Calu3 (cell line): ENCODE measurements at places on chromosomes 2 and 18. TPM values are rescaled to one million over a fixed set of nuclear protein-coding genes. Genes with fewer than 3 reads are reported as not detected.

The STARD6 gene
- total RNA-seq: not detected in 2 replicates

The IWS1 gene
- 47.6 and 48.9 TPM in 2 replicates for total RNA-seq

The FEV gene
- total RNA-seq: not detected in 2 replicates

The NEU2 gene
- total RNA-seq: not detected in 2 replicates

The PSD4 gene
- total RNA-seq: 58.7 and 64.5 TPM in 2 replicates

The ANKRD23 gene
- 6.5 and 7.5 TPM in 2 replicates for total RNA-seq

The QPCT gene
- total RNA-seq: 7.4 and 8.9 TPM in 2 replicates

The STK36 gene
- total RNA-seq: 42.4 and 50.6 TPM in 2 replicates

GRCh38 chr2:217195658-217196446 lies 336.0 kb upstream of the TNP1 start:
- H3K4me3 ChIP-seq: no peak overlapping the region
- H3K27me3 ChIP-seq: no peaks in the 10 kb centered on the region
- H3K4me1 ChIP-seq: no peaks in the 10 kb centered on the region
- no peak overlapping the region for H3K27ac ChIP-seq
- no peak for DNase-seq
- no peaks in the 10 kb centered on the region for H3K36me3 ChIP-seq

GRCh38 chr2:17800693-17801458 lies 15.4 kb upstream of the MSGN1 start:
- H3K4me3 ChIP-seq: no peak overlapping the region
- no peak overlapping the region for H3K27ac ChIP-seq
- H3K36me3 ChIP-seq: no peaks in the 10 kb centered on the region

DNA sequence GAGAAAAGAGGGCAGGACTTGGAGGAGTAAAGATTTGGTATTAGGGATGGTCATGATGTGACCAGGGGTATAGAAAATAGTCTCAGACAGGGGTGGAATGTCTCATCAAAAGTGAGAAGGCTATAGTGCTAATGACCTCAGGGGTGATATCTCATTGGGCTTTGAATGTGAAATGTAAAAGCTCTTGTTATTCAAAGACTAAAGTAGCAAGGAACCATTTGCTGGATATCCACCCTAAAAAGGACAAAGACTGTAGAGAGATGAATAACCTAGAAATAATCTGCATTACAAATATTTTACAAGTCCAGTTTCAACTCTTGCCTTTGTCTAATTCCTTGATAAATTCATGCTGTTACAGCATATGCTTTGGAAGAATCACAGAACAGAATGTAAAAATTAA lies 224.4 kb downstream of the ICOS start:
- no peak overlapping the region for H3K27ac ChIP-seq
- H3K36me3 ChIP-seq: no peaks in the 10 kb centered on the region
- no peak overlapping the region for H3K4me3 ChIP-seq
- H3K27me3 ChIP-seq: peaks cover 14% of the 10 kb centered on the region

DNA sequence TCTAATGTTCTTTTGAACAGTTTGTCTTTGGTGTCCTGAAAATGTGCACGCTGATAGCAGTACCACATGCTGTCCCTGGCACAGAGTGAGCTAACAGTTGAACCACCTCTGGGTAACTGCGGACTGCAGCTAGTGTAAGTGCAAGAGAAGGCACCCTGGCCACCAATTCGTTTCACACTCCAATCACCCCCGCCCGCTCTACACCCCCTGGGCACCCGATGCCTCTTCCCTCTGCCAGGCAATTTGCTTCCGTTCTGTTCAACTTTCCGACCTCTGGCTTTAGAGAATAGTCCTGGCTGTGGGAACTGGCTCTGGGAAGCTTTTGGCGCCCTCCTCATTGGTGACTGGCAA lies 1.4 kb downstream of the DOCK10 start:
- H3K27ac ChIP-seq: no peak overlapping the region
- H3K4me3 ChIP-seq: peak overlapping the region; percentile 79
- H3K4me1 ChIP-seq: peaks cover 17% of the 10 kb centered on the region
- H3K36me3 ChIP-seq: peaks cover 20% of the 10 kb centered on the region
- peaks cover 18% of the 10 kb centered on the region for H3K27me3 ChIP-seq
- peak; percentile 4 for DNase-seq

DNA sequence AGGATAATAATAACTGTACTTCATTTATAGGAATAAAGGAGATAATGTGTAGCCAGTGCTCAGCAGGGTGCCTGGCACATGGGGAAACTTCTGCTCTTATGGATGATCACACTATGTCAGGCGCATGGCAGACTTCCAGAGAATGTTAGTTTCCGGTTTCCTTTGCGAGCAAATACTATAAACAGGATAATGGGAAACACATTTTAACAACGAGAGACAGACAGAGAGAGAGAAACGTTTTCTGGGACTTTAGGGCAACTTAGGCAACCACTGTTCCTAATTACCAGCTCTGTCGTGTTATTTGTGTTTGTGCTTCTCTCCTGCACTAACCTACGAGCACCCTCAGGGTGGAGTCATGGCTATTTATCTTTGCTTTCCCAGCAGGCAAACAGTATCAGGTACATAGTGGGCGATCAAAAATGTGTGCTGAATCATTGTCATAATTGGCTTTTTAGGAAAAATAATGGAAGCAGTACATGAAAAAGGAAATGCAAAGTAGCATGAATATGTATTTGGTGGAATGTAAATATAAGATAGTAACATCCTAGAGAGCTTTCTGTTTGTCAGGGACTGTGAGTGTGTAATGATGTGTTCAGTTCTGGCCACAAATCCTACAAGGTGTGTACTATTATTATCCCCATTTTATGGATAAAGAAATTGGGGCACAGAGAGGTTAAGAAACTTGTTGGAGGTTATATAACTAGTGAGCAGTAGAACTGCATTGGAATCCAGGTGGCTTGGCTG lies 36.8 kb upstream of the IGFBP2 start:
- no peaks in the 10 kb centered on the region for H3K27me3 ChIP-seq
- H3K4me3 ChIP-seq: no peak overlapping the region
- no peaks in the 10 kb centered on the region for H3K36me3 ChIP-seq

DNA sequence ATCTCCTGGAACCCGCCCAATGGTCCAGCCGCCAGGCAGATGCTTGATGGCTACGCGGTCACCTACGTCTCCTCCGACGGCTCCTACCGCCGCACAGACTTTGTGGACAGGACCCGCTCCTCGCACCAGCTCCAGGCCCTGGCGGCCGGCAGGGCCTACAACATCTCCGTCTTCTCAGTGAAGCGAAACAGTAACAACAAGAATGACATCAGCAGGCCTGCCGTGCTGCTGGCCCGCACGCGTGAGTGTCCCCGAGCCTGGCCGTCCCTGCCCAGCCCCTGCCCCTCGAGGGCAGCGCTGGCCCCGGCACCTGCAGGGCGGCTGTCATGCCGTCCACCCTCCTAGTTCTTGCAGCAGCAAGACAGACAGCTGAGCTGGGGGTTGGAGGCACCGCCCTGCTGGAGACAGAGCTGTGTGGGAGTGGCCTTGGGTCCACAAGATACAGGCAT lies 36.7 kb downstream of the MTERF4 start:
- H3K36me3 ChIP-seq: peaks cover 16% of the 10 kb centered on the region
- no peaks in the 10 kb centered on the region for H3K4me1 ChIP-seq
- no peak overlapping the region for H3K4me3 ChIP-seq
- DNase-seq: no peak
- H3K27ac ChIP-seq: no peak overlapping the region
- peaks cover 13% of the 10 kb centered on the region for H3K27me3 ChIP-seq

DNA sequence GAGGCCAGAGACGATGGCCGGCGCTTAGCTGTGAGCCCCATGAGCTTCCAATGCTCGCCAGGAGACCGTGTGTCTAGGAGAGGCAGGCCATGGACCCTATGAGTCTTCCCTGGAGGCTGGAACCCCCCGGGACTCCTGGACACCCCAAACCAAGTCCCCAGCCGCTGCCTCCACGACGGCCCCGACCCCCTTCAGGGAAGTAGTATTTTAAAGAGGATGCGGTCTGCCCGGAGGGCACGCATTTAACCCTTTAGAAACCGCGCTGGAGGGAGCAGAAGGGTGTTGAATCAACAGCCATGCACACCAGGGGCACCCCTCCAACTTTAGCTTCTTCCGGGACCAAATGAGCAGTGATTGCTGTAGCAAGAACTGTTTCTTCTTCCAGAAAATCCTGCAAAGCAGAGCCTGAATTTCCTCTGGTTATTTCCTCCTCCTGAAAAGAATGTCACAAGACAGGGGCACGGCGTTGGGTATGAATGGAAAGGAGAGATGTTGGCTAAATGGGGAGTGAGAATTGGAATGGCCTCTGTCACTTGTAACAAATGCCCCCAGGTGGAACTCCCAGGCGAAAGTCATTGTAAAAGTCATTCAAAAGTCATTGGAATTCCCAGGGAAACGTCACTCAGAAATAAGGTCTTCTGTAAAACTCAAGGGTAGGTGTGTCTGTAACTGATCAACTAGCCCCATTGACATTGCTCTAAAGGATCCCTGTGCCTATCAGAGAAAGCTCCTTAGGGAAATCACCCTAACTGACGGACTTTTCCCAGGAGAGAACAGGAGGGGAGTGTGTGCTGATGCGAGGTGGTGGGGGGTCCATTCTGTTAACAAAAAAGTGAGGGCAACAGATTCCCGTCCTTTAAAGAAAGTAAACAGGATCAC lies 5.8 kb upstream of the GBX2 start:
- H3K36me3 ChIP-seq: peaks cover 21% of the 10 kb centered on the region
- DNase-seq: no peak
- no peak overlapping the region for H3K27ac ChIP-seq
- no peak overlapping the region for H3K4me3 ChIP-seq

- H3K27ac ChIP-seq: no peak overlapping the region
- peaks cover 27% of the 10 kb centered on the region for H3K36me3 ChIP-seq
- H3K4me3 ChIP-seq: peak overlapping the region; percentile 61
- peaks cover 40% of the 10 kb centered on the region for H3K4me1 ChIP-seq
- H3K27me3 ChIP-seq: no peaks in the 10 kb centered on the region
Measured at GRCh38 chr2:218892693-218893348, 12.2 kb downstream of the WNT10A start.

GRCh38 chr2:239499726-239500573 lies 99.1 kb upstream of the HDAC4 start:
- H3K4me1 ChIP-seq: no peaks in the 10 kb centered on the region
- peaks cover 69% of the 10 kb centered on the region for H3K27me3 ChIP-seq
- no peak overlapping the region for H3K27ac ChIP-seq
- peaks cover 5% of the 10 kb centered on the region for H3K36me3 ChIP-seq
- no peak overlapping the region for H3K4me3 ChIP-seq

DNA sequence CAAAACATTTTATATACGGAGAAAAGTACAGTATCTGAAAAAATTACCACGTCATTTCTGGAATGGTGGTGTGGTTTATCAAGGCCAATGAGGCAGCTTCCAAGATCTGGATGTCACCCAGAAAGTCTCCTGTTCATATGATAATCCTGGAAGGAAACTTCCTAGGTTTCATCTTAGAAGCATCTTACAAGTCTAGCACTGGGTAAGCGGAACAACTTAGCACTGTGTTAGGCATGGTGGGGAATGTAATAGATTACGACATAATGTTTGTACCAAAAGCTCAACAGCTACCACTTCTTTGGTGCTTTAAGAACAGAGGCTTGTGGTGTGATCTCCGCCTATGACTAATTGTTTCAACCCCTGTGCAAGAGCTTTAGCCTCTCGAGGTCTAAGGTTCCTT lies 63.1 kb upstream of the LYPD1 start:
- no peaks in the 10 kb centered on the region for H3K4me1 ChIP-seq
- H3K27me3 ChIP-seq: peaks cover 8% of the 10 kb centered on the region

DNA sequence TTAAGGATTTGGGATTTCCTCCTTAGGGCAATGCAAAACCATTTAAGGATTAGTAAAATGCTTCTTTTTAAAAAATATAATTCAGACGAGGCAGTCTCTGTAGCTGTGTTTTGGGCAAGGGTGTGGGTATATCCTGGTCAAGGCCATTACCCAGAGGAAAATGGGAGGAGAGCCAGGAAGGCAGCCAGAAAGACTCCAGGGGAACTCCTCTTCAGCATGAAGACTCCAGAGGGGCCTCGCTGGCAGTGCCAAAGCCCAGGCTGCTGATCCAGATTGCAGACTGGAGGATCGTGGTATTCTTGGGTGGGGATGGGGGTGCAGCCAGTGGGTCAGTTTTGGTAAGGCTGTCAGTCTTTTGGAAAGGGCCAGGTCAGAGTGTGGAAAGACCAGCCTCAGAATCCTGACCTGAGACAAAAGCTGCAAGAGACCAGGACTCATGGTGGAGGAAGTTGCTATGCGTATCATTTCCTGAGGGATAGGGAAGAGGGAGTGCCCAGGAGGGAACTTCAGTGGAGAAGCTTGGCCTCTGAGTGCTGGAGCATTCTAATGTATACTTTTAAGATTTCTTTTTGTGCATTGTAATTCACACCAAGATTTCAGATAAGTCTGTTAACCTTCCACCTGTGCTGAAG lies 20.9 kb upstream of the RAB11FIP5 start:
- H3K27me3 ChIP-seq: peaks cover 10% of the 10 kb centered on the region
- no peak overlapping the region for H3K4me3 ChIP-seq
- no peaks in the 10 kb centered on the region for H3K36me3 ChIP-seq
- no peak for DNase-seq
- H3K4me1 ChIP-seq: peaks cover 22% of the 10 kb centered on the region
- H3K27ac ChIP-seq: no peak overlapping the region

GRCh38 chr2:20645761-20646160 lies 5.1 kb downstream of the HS1BP3 start:
- H3K27ac ChIP-seq: no peak overlapping the region
- no peak overlapping the region for H3K4me3 ChIP-seq
- H3K36me3 ChIP-seq: peaks cover 17% of the 10 kb centered on the region
- H3K4me1 ChIP-seq: peaks cover 33% of the 10 kb centered on the region
- DNase-seq: no peak
- H3K27me3 ChIP-seq: no peaks in the 10 kb centered on the region

- no peak for DNase-seq
- H3K4me3 ChIP-seq: no peak overlapping the region
- no peaks in the 10 kb centered on the region for H3K4me1 ChIP-seq
Measured at GRCh38 chr2:196144513-196145126, 26.8 kb downstream of the STK17B start.

DNA sequence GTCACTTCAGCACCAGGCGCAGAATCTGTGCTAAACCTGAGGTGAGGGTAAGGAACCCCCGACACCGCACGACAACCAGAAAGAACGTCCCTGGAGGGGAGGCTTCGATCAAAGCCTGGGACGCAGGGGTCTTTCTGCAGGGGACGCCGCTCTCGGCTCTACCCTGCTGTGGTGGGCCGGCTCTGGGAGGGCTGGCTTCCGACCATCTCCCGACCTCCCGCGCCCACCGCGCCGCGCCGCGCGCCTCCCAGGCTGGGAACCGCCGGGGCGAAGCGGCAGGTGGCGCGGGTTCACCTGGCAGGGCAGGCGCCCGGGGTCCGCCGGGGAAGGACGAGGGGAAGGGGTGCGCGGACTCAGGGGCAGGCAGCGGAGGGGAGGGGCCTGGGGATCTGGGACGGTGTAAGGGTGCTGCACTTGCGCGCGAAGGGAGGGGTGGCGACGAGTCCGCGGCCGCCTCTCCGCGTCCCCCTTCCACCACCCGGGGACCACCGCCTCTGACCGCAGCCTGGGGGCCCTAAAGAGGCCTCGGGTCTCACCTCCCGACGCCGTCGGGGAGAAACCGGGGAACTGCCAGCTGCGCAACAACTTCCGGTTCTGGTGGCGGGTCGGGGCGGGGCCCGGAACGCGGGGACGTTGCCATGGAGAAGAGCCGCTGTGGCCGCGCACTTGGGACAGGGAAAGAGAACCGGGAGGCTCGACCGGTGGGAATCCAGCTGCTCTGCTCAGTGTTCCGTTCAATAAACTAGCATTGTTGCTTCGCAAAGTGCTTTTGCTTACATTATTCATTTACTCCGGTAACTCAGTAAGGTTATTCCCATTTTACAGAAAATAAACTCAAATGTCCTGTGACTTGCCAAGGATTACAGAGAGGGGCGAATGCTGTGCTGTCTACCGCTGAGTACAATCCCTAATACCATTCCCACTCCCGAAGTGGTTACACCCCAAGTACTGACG lies at the start of gene ZNF396:
Gene ZNF396, minus strand, starts transcription at position 596 of the 954 bp plus-strand sequence. CDS start 3,045 bp downstream, outside the sequence.
- peak within 1 kb of the TSS; percentile 69 for H3K27ac ChIP-seq
- peaks cover 8% of the 10 kb centered on the region for H3K4me1 ChIP-seq
- H3K4me3 ChIP-seq: peak within 1 kb of the TSS; percentile 75
- peaks cover 17% of the 10 kb centered on the region for H3K36me3 ChIP-seq
- peak; percentile 87 for DNase-seq

- H3K4me3 ChIP-seq: no peak overlapping the region
- DNase-seq: no peak
- H3K27ac ChIP-seq: no peak overlapping the region
- peaks cover 17% of the 10 kb centered on the region for H3K4me1 ChIP-seq
Measured at GRCh38 chr2:109555346-109555900, 58.3 kb downstream of the SEPTIN10 start.
